ENCODE measurements at places on chromosomes 3 and 15.
A peak's percentile ranks its signal among the peaks of the same experiment; 100 is the strongest.

DNA sequence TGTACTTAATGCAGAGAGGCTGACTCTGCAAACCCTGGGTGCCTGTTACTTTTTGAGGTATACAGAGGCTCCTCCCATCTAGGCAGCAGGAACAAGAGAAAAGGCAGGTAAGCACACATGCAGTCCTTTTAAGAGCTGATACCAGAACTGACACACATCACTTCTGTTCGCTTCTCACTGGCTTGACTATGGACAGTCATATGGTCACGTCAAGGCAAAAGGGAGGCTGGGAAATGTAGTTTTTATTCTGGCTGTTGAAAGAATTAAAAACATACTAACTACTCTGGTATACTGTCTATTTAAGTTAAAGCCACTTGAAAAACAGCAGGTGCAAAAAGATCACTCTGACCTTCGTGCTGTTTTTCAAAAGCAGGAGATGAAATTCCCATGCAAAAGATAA is 218.3 kb downstream of the CTNNB1 start:
- H3K4me3 ChIP-seq: no peak overlapping the region
- no peak overlapping the region for H3K27ac ChIP-seq
- DNase-seq: no peak

DNA sequence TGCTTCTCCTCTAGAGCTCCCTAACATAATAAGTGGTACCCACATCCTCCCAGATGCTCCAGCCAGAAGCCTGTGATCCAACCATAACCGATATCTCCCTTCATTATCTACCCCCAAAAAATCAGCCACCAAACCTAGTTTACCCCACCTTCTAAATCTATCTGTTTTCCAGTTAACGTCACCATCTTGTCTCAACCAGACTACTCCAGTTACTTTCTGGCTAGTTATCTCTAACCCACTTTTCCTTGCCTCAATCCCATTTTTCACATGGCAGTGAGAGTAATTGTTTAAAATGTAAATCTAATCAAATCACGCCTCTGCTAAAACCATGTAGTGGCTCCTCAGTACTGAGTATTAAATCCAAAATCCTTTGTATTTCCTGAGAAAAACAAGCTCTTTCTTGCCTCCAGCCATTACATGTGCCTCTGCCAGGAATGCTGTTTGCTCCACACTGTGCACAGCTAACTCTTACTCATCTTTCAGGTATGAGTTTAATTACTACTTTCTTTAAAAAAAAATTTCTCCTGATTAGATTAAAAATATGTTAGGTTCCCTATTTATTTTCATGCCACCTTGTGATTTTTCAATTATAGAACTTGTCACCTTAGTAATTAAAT is 15.4 kb downstream of the CCDC54 start:
- H3K36me3 ChIP-seq: no peaks in the 10 kb centered on the region
- peak overlapping the region; percentile 29 for H3K4me3 ChIP-seq
- H3K27ac ChIP-seq: peak overlapping the region; percentile 89
- peaks cover 12% of the 10 kb centered on the region for H3K4me1 ChIP-seq
- no peaks in the 10 kb centered on the region for H3K27me3 ChIP-seq

DNA sequence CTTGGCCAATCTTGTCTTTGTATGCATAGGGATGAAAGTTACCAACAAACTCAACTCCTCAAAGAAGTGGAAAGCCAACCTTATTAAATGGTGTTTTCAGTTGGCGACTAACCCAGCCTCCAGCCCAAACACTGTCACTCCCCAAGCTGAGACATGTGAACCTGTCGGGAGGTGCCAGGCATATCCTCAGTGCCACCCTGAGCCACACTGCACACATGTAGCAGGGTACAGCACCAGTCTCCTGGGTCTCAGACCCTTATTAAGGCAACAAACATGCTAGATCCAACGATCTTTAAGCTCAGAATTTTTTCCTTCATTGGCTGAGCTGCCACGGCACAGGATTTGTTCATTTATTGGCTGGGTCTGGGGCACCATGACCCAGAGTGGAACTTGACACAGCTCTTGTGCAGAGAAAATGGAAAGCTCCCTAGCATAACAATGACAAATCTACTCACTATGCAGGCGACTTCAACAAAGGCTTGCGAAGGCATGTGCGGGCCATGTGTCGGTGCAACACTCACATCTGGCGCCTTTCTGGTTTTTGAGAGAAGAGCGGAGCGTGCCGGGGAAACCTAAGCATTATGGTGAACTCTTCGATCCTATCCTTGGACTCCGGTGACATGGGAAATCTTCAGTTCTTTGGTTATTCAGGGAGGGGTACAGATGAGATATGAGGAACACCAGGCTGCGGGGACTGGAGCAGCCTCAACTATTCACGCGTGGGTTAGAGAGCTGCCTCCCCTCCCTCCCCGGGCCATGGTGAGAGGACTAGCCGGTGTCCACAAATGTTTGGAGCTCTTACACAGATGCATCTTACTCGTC is 190.1 kb downstream of the FAM43A start:
- no peaks in the 10 kb centered on the region for H3K36me3 ChIP-seq
- DNase-seq: no peak
- H3K4me1 ChIP-seq: peaks cover 27% of the 10 kb centered on the region
- no peak overlapping the region for H3K4me3 ChIP-seq

DNA sequence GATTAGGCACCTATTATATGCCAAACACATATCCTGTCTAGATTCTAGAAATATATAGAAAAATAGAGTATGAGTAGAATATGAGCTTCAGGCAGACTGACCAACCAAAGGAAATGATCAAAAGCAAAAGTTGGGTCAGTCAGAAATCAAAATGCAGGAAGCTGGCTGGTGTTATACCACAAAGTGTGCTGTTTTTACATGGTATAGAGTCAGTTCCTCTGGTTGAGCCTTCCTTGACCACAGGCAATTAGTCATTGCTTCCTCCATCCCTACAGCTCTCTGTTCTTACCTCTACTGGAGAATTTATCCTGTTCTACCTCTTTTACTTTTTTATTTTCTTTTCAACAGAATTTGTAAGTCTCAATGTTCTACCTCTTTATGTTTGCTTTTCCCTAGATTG is 149.8 kb downstream of the TMCO5A start:
- H3K27ac ChIP-seq: no peak overlapping the region
- H3K4me1 ChIP-seq: peaks cover 6% of the 10 kb centered on the region
- no peaks in the 10 kb centered on the region for H3K27me3 ChIP-seq
- H3K36me3 ChIP-seq: no peaks in the 10 kb centered on the region
- H3K4me3 ChIP-seq: no peak overlapping the region

- DNase-seq: no peak
- H3K27ac ChIP-seq: no peak overlapping the region
- no peaks in the 10 kb centered on the region for H3K4me1 ChIP-seq
- H3K27me3 ChIP-seq: no peaks in the 10 kb centered on the region
- H3K36me3 ChIP-seq: no peaks in the 10 kb centered on the region
- H3K4me3 ChIP-seq: no peak overlapping the region
Measured at GRCh38 chr3:25171118-25171807, 256.8 kb upstream of the RARB start.

GRCh38 chr3:99543796-99544195 is 94.6 kb upstream of the COL8A1 start:
- DNase-seq: no peak
- no peak overlapping the region for H3K4me3 ChIP-seq
- no peaks in the 10 kb centered on the region for H3K36me3 ChIP-seq
- H3K27ac ChIP-seq: peak overlapping the region; percentile 47

DNA sequence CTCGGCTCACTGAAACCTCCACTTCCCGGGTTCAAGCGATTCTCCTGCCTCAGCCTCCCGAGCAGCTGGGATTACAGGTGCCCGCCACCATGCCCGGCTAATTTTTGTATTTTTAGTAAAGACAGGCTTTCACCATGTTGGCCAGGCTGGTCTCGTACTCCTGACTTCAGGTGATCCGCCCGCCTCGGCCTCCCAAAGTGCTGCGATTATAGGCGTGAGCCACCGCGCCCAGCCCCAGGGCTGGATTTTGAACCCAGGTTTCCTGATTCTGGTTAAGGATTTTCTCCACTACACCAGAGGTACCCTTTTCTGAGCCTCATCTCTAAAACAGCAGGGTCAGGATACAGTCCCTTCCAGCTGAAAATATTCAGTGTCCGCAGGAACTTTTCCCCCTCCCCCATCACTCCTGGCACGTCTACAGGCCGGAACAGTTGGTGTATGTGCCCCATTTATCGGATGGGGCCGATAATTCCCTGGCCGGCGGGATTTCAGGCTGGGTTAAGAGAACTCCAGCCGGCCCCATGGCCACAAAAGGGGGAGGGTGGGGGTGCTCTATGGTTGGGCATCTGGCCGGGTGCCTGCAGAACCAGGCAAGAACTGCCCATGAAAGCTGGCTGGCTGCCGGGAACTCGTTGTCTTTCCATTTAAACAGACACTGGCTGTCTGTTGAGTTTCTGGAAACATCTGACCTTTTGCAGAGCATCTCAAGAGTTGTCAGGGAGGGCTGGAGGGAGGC is 26.8 kb upstream of the SEMA4B start:
- H3K4me1 ChIP-seq: no peaks in the 10 kb centered on the region
- no peaks in the 10 kb centered on the region for H3K27me3 ChIP-seq
- H3K36me3 ChIP-seq: no peaks in the 10 kb centered on the region
- no peak overlapping the region for H3K4me3 ChIP-seq

GRCh38 chr3:149833241-149833640 is 20.2 kb downstream of the RNF13 start:
- no peak for DNase-seq
- H3K4me3 ChIP-seq: no peak overlapping the region
- H3K27me3 ChIP-seq: no peaks in the 10 kb centered on the region
- H3K4me1 ChIP-seq: no peaks in the 10 kb centered on the region
- no peak overlapping the region for H3K27ac ChIP-seq

GRCh38 chr3:111999484-112000324 is 982 bp downstream of the TAGLN3 start:
- no peak for DNase-seq
- H3K27me3 ChIP-seq: no peaks in the 10 kb centered on the region
- H3K27ac ChIP-seq: no peak overlapping the region
- peaks cover 57% of the 10 kb centered on the region for H3K4me1 ChIP-seq
- H3K36me3 ChIP-seq: no peaks in the 10 kb centered on the region
- peak overlapping the region; percentile 65 for H3K4me3 ChIP-seq

DNA sequence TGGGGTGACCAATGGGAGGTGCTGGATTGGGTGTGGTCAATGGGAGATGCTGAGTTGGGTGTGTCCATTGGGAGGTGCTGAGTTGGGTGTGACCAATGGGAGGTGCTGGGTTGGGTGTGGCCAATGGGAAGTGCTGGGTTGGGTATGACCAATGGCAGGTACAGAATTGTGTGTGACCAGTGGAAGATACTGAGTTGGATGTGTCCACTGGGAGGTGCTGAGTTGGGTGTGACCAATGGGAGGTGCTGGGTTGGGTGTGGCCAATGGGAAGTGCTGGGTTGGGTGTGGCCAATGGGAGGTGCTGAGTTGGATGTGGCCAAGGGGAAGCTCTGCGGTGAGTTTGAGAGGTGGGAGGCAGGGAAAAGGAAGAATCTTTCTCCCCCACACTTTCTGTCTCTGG is 250.0 kb upstream of the PROK2 start:
- no peak overlapping the region for H3K27ac ChIP-seq
- H3K27me3 ChIP-seq: peaks cover 5% of the 10 kb centered on the region
- H3K4me1 ChIP-seq: no peaks in the 10 kb centered on the region
- no peak for DNase-seq
- no peak overlapping the region for H3K4me3 ChIP-seq

- no peaks in the 10 kb centered on the region for H3K4me1 ChIP-seq
- no peak overlapping the region for H3K4me3 ChIP-seq
- H3K27ac ChIP-seq: no peak overlapping the region
Measured at GRCh38 chr15:73504885-73505284, 61.9 kb downstream of the REC114 start.

DNA sequence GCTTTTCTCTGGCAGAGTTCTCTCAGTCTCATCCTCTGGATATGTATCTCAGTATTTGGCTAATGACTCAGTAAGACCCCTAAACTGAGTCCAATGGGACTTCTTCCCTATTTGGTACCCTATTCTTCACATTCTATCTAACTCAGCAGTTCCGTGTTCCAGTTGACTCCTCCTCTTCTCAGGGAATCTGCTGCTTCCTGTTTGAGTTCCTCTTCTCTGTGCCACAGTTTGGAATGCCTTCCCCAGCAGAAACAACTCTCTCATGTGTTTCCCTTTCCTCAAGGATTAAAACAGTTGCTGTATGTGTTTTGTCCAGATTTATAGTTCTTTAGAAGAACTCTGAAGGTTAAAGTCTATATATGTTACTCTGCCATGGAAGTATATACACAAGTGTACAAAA is 344.0 kb upstream of the RARB start:
- H3K4me3 ChIP-seq: no peak overlapping the region
- no peak for DNase-seq
- no peak overlapping the region for H3K27ac ChIP-seq
- H3K4me1 ChIP-seq: no peaks in the 10 kb centered on the region

DNA sequence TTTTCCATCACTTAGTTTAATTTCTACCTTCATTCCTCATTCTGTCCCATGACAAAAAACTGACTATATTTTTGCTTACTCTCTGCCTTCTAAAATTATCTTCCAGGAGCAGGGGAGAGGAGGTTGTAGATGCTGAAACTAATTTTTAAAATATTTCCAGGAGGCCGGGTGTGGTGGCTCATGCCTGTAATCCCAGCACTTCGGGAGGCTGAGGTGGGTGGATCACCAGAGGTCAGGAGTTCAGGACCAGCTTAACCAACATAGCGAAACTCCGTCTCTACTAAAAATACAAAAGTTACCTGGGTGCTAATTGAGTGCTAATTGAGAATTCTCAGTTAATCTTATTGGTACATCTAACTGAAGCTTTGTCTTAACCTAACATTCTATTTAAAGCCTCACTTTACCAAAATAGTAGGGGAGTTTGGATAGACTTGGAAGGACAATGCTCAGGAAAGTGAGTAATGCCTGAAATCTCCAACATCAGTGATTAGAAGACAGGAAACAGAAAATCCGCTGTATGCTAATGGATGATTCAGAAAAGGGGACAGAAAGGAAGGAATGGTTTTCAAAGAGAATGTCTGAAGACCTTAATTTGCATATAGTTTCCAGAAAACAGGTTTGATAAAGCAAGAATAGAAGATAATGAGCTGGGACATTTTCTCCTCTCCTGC is 336.1 kb downstream of the GBE1 start:
- peaks cover 18% of the 10 kb centered on the region for H3K4me1 ChIP-seq
- H3K4me3 ChIP-seq: no peak overlapping the region
- H3K36me3 ChIP-seq: no peaks in the 10 kb centered on the region
- no peaks in the 10 kb centered on the region for H3K27me3 ChIP-seq
- no peak for DNase-seq
- H3K27ac ChIP-seq: peak overlapping the region; percentile 2

DNA sequence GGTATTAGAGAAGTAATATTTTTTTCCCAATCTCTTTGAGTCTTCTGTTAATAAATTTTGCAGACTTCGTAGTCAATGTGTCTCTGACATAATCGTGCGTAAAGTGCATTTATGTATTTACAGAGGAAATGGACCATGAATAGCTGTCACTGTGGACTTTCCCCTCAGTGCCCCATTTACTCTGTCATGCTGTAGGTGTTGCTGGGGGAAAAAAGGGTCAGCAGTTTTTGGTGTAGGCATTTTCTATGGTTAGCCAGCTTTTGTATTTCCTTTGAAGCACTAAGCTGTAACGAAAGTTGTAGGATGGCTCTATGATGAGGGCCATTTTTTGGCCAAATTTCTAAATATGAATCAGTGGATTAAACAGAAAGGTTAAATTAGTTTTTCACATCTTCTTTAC is 598.4 kb downstream of the FGF12 start:
- no peaks in the 10 kb centered on the region for H3K4me1 ChIP-seq
- H3K36me3 ChIP-seq: no peaks in the 10 kb centered on the region
- H3K27me3 ChIP-seq: no peaks in the 10 kb centered on the region
- DNase-seq: no peak

GRCh38 chr3:73727854-73728253 is 103.1 kb upstream of the PDZRN3 start:
- no peaks in the 10 kb centered on the region for H3K36me3 ChIP-seq
- no peak for DNase-seq
- H3K4me1 ChIP-seq: peaks cover 4% of the 10 kb centered on the region
- no peak overlapping the region for H3K27ac ChIP-seq
- no peaks in the 10 kb centered on the region for H3K27me3 ChIP-seq

GRCh38 chr3:128572644-128573105 is 77.9 kb downstream of the RPN1 start:
- H3K4me1 ChIP-seq: no peaks in the 10 kb centered on the region
- H3K27ac ChIP-seq: no peak overlapping the region
- no peak for DNase-seq
- peaks cover 36% of the 10 kb centered on the region for H3K27me3 ChIP-seq

All from keratinocyte (primary cell).